ENCODE measurements at places on chromosomes 7 and 10.

DNA sequence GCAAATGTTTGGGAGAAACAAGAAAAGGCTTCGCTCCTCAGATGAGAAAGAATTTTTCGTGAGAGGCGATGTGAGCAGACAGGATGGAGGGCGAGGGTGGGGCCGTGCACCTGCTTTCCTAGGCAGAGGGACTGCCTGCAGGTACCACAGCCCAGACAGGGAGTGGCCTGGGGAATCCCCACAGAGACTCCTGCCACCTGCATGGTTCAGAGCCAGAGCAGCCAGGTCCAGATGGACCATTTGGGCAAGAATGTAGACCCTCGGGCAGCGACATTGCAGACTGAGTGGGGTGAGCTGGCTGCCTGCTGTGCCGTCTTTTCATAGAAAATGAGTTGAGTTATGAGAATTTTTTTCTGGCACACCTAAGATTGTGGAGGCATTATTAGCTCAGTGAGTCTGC, 216.8 kb downstream of the SNX10 start:
- DNase-seq, result no peak

DNA sequence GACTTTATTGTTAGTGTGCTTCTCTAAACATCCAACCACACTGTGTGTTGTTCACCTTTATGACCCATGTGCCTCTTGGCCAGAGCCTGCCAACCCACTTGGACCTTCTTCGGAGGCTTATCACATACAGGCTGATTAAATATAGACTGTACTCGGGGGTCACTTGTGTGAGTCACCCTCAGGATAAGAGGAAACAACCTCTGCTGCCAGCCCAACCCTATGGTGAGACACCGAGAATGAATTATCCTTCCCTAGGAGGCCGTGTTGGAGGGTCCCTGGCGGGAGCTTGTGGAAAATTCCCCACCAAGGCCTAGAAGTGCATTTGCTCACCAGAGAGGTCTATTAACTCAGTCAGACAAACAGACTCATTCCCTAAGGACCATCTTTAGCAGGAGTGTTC, 63.0 kb downstream of the FAS start:
- no peak for DNase-seq

- DNase-seq, result peak; percentile 50
Observed at GRCh38 chr10:32943395-32943794, 14.6 kb downstream of the ITGB1 start.

GRCh38 chr10:117094856-117095255, 43.2 kb downstream of the VAX1 start:
- DNase-seq, result no peak

DNA sequence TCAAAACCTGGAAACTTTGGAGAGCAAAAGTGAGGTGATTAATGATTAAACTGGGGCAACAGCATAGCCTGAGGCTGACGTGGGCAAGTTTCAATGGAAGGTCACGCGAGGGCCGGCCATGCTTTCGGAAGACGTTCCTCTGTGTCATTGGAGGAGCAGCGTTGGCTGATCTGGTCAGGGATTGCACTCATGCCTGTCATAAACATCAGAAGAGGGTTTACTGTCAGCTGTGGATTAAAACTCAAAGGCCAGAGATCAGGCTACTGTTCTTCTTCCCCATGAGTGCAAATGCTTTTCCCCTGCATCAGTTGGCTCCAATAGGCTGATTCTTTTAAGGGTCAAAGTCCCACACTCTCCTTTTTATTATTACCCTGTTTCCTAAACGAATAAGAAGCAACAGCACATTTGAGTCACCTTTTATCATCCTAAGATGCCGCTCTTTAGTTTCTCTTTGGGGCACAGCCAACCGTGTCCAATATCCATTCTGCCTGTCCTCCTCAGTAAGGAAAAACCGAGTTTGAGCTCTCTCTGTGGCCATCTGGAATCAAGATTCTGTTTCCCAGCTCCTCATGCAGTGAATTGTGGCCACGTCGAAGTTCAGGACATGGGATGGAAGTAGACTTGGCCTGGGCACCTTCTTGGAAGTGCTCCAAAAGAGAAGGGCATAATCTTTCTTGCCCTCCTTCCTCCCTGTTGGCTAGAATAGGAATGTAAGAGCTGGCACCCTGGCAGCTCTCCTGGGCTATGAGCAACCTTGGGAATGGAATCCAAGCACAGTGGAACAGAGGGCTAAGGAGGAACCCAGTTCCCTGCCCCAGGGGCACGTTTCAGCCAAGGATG, 62.5 kb upstream of the INSIG1 start:
- no peak for DNase-seq

GRCh38 chr10:62233356-62234076, 35.1 kb downstream of the RTKN2 start:
- no peak for DNase-seq

DNA sequence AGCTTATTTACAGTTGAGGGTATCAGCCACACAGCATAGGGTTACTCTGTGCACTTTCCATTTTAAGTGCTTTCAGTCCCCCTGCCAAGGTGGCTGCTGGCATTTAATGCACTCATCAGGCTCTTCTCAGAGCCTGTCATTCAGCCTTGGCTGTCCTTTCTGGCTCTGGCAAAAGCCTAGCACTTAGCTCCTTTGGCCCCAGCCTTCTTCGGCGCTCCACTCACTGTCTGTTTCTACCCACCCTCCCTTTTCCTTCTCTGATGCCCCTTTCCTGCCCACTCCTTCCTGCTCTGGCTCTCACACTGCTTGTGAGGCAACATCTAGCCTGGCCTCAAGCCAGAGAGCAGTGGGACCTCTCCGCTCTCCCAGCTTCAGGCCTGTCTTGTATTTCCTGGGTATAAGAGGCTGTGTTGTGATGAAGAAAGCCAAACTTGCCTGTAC, 60.2 kb downstream of the WIPF3 start:
- DNase-seq, result no peak

GRCh38 chr10:18400906-18401245, 250.5 kb downstream of the NSUN6 start:
- no peak for DNase-seq

GRCh38 chr10:106424981-106425380, 739.5 kb downstream of the SORCS1 start:
- DNase-seq, result no peak

- no peak for DNase-seq
Observed at GRCh38 chr10:77201135-77202106, 436.2 kb downstream of the KCNMA1 start.

DNA sequence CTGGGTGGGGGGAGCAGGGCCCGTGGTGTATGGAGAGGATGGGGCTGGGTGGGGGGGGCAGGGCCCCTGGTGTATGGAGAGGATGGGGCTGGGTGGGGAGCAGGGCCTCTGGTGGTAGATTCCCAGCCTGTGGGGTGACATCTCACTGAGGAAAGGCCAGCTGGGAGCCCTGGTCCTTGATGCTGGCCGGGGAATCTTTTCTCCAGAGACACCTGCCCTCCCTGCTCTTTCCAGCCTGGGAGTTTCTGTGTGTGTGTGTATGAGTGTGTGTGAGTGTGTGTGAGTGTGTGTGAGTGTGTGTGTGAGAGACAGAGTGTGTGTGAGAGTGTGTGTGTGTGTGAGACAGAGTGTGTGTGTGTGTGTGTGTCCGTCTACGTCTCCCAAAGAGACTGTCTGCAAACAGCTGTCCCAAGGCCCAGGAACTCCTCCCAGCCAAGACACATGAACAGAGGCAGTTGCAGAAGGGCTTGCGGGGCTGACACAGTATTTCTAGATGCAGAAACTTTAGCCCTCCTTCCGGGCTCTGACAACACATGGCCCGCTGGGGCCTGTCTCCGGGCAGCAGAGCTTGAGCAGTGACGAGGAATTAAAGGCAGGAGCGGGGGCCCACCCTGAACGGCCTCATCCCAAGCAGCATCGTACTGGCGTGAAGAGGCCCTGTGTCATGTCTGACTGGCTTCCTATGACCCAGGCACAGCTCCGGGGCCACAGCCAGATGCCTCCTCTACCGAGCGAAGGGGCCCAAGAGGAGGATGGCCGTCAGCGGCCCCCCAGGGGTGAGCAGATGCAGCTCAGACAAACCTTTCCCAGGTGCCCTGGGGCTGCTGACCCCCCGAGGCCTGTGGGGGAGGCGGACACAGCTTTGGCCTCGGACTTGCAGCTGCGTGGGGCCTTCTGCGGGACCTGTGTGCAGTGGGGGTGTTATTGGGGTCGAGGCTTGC, 24.3 kb downstream of the FAM20C start:
- no peak for DNase-seq

GRCh38 chr7:37286454-37286832, 162.2 kb downstream of the ELMO1 start:
- no peak for DNase-seq

DNA sequence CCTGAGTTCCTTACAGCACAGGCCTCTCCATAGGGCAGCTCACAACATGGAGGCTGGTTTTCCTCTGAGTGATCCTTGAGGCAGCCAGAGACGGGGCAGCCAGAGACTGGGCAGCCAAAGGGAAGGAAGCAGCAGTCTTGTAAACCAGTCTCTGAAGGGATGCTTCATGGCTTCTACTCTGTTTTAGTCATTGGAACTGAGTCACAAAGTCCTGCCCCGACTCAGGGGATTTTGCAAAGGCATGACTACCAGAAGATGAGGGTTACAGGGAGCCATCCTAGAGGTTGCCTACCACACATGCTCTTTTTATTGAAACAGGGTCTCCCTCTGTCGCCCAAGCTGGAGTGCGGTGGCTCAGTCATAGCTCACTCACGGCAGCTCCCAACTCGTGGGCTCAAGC, 44.4 kb upstream of the COMMD3 start:
- no peak for DNase-seq

DNA sequence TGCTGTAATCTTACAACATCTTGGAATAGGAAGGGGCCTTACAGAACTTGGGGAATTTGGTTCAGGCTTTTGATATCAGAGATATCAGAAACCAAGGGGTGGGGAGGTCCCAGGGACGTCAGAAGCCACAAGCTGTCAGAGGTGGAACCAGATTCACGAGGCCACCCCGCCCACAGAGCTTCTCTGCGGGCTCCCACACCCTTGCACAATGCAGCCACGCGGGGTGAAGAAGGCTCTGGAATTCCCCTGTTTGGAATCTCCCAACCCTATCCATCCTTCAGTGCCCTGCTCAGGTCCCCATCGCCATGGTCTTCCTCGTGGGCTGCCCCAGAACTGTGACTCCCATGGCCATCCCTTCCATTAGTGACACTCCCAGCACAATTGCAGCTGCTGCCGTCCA, 247.1 kb upstream of the SHH start:
- DNase-seq, result no peak

DNA sequence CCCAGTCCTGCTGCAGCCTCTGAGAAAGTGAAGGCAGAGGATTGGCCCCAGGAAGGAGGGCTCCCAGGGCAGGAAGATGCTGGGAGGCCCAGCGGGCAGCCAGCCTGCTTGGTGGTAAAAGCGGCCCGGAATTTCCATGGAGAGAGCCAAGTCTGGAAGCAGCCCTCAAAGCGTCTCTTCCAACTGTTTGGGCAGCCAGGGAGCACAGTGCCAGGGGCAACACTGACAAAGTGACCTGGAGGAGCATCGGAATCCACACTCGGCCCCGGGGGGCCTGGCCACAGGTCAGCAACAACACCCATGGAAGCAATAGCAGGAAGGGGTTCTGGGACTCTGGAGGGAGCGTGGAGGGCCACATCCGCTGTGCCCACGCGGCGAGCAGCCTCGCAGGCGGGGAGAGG, 63.2 kb upstream of the FGFR2 start:
- no peak for DNase-seq

DNA sequence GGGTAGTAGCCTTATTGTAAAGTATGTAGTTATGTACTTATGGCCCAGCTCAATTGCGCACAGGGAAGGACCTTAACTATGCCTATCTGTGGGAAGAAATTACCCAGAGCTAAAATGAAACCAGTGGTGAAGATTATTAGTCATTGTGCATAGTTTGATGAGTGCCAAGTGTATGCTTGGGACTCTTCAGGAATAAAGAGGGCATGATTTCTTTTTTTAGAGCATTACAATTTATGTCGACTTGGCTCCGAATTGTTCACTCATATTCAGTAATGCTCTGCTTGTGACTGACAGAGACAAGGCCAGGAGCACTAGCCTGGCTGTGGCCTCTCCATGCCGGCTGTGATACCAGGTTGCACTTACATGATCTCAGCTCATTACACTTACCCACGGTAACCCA, 269.5 kb downstream of the TRIL start:
- no peak for DNase-seq

DNA sequence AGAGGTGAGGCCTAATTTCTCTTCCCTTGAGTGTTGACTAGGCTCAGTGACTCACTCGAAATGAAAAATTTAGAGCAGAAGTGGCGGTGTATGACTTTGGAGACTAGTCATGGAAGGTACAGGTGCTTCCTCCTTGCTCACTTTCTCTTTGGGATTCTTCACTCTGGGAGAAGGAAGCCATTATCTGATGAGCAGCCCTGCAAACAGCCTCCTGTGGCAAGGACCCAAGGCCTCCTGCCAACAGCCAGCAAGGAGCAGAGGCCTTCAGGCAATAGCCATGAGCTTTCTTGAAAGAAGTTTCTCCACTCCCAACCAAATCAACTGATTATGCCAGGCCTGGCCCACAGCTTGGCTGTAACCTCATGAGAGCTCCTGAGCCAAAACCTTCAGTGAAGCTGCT, 369.6 kb upstream of the VWC2 start:
- DNase-seq, result no peak

Data from OCI-LY7 (cell line).